Tibial nerve (tissue), 4 donors: ENCODE measurements at places on chromosomes 13 and 19.

DNA sequence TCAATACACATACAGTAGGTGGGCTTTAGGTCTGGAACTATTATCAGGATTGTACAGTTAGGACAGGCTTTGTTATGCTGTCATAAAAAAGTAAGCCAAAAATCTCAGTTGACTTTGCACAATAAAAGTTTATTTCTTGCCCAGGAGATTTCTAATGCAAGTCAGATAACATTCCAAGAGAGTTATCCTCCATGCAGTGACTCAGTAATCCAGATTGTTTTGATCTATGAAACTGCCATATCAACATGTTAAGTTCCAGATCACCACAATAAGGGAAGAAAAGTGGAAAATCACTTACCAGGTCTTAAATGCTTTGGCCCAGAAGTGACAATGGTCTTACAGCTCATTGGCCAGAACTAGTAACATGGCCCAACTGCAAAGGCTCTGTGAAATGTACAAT lies 636.2 kb upstream of the KLF12 start:
- no peak for DNase-seq

- no peak for DNase-seq
Measured at GRCh38 chr19:46902402-46902766, 41.6 kb downstream of the ARHGAP35 start.

DNA sequence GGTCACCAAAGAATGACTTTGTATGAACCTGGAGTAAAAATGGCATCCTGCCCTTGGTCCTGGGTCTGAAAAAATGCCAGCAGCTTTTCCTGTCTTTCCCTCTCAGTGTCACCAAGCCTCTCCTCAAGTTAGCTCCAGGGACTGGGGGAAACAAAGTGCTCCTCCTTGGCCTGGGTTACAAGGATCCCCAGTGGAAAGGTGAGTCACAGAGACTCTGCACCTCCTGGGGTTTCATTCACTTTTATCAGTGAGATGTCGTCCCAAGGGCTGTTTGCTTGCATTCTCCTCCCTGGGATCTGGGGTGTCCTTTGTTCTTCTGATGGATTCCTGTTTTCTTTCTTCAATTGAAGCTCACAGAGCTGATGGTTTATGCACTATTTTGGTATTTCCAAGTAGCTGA lies 93.2 kb upstream of the CSNK1A1L start:
- no peak for DNase-seq

- DNase-seq, result peak; percentile 6
Measured at GRCh38 chr19:52007451-52007805, 583 bp downstream of the ZNF615 start.

DNA sequence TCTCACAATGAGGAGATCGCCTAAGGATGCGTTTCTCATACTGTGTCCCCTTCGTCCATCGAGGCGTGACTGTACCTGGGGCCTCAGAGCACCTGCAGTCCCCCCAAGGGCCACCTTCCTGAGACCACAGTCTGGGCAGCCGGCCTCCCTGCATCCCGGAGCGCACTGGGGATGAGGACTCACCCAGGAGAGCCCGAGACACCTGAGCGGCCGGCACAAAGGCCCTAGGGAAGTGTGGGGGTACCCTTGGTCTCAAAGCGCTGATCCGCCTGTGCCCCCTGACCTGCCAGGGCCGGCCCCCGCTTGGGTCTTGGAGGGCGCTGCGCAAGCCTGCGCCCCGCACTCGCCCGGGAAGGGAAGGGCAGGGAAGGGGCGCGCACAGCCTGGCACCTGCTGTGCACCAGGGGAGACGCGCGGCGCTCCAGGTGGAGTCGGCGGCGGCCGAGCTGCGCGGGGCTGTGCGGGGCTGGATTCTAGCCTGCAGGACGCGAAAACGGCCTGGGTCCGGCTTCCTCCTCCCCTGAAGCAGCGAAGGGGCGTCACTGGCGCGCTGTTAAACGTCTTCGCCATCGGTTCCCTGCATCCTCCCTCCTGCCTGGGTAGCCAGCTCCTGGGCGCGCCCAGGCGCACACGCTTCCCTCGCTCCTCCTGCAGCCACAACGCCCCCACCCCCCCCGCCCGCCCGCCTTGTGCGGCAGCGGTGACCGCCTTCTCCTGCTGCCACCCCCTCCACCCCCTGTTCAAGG lies 13.6 kb upstream of the USP29 start:
- no peak for DNase-seq
